Left renal cortex interstitium (tissue), 4 donors: ENCODE measurements at places on chromosomes 16 and 17.

- no peak for DNase-seq
These were observed 9.1 kb upstream of the MPO start for GRCh38 chr17:58289869-58290268.

DNA sequence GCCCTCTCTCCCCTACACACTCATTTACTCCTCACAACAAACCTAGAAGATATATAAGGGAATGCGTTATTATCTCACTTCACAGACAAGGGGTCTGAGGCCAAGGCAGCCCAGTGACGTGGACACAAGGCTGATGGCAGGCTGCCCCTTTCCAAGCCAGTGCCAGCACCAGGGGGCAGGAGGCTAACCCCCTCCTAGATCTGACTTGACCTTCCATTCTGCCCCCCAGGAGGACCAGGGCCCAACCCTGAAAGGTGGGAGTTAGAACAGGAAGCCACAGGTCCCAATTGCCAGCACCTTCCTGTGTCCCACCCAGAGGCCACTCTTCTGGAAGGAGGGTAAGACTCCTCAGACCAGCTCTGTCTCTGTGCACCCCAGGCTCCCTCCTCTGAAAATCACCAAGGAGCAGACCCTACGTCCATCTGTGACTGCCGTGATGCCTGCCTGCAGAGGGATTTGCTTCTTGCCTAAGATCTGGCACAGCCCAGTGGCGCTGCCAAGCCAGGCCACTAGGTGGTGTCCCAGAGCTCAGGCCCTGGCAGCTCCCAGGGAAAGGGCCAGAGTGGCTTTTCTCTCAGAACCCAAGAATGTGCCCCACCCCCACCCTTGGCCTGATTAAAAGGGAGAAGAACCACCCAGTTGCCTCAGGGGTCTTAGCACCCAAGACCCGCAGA lies 42.4 kb upstream of the MRPS23 start:
- peak; percentile 68 for DNase-seq

DNA sequence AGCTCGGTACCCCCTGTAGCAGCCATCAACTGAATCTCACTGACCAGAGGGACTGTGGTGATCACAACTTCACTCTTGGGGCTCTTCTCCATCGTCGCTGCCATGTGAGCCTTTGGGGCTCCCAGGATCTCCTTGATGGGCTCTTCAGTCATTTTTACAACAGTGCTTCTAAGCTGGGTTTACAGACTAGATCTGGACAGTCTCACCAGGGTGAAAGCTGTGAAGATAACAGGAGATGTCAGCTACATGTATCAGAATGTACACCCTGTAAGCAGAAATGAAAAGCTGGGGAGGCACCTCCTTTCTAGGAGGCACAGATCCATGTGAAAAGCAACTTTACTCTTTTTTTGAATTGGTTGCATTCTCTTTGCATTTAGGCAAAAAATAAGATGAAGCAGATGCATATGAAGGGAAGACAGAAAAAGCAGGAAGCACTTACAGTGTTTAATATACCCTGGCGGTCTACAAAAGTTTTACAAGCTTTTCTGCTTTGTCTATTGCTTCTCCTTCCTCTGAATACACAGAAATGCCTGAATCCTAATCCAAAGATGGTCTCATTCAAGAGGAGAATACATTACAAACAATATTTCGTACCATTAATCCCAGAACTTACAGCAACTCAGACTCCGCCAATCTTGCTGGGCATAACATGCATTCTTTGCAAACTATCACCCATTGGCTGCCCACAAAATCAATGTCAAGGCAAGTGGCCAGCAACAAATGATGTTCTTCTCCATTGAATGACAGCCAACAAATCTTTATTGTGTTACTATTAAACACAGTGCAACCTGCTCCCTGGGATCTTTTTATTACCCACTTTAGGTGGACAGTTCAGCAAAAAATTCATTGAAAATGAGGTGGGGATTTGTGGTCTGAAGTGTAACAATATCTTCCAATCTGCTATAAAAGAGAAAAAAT lies 1.5 kb downstream of the TMEM100 start:
- DNase-seq: no peak

- DNase-seq: no peak
These were observed 16.6 kb downstream of the LDHD start for GRCh38 chr16:75099738-75100602.

DNA sequence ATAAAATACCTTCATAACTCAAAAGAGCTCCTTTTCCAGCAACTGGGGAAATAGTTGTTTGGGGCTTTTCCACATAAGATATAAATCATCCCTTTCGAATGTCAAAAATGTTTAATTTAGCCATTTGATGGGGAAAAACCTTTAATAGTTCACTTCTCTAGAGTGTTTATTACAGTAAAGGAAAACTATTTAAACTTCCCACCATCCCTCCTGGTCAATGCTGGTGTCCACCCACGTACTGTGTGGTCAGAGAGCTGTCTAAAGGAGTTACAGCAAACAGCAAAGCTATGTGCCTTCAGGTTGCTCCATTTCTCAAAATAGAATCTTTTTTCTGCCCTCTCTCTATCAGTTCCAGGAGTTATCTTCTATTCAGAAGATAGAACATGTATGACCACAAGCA lies 33.5 kb downstream of the KANSL1 start:
- no peak for DNase-seq

DNA sequence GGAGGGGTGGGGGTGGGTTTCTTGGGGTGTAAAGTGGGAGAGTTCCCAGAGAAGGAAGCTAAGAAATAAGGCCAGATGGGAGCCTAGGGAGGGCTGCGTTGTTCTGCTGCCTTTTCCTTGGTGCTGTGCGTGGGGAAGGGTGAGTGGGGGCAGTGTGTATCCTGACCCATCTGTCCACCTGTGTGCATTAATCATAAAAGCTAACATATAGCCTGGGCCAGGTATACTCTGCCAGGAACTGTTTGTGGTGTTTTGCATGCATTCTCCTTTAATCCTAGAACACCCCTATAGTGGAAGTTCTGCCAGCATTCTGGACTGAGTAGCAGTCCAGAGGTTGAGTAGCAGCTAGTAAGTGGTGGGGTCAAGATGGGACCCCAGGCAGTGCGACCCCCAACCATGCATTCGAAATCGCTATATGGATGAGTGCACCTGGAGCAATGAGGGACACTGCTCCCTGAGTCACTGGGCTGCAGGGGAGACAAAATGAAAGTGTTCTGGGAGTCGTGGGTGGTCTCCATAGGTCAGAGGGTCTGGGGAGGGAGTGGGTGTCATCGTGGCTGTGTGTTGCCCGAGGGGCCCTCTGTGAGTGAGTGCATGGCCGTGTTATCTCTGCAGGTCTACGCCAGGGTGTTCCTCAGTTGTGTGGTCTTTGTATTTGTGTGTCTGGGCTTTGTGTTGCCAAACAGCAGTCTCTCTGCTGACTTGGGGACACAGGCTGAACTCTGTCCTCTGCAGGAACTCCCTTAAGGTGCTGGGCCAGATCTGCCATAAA lies 1.3 kb downstream of the ERBB2 start:
- no peak for DNase-seq

DNA sequence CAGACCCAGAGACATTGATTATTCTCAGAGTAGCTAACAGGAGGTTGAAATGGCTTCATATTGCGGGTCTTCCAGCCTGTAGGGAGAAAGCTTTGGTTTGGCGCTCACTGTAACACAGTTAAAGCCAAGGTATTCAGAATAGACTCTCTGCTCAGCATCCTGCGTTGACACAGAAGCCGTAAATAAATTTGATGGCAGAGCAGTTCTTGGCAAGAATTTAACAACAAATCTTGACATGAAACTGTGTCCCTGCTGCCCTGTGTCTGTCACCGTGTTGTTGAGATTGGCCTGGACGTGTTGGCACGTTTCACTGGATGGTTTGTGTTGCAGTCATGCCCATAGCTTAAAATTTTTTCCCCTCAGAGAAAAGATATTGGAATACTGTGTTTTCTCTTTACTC lies 359.6 kb downstream of the SNX29 start:
- no peak for DNase-seq

- no peak for DNase-seq
These were observed 53.7 kb downstream of the RPH3AL start for GRCh38 chr17:298791-299450.

GRCh38 chr16:50011707-50012106 lies 13.3 kb upstream of the CNEP1R1 start:
- no peak for DNase-seq

- peak; percentile 94 for DNase-seq
These were observed 5.7 kb downstream of the DLG4 start for GRCh38 chr17:7213895-7214299.

GRCh38 chr16:54806378-54806777 lies 124.3 kb upstream of the IRX5 start:
- no peak for DNase-seq

GRCh38 chr17:45702666-45703266 lies 81.4 kb upstream of the CRHR1 start:
- peak; percentile 50 for DNase-seq

DNA sequence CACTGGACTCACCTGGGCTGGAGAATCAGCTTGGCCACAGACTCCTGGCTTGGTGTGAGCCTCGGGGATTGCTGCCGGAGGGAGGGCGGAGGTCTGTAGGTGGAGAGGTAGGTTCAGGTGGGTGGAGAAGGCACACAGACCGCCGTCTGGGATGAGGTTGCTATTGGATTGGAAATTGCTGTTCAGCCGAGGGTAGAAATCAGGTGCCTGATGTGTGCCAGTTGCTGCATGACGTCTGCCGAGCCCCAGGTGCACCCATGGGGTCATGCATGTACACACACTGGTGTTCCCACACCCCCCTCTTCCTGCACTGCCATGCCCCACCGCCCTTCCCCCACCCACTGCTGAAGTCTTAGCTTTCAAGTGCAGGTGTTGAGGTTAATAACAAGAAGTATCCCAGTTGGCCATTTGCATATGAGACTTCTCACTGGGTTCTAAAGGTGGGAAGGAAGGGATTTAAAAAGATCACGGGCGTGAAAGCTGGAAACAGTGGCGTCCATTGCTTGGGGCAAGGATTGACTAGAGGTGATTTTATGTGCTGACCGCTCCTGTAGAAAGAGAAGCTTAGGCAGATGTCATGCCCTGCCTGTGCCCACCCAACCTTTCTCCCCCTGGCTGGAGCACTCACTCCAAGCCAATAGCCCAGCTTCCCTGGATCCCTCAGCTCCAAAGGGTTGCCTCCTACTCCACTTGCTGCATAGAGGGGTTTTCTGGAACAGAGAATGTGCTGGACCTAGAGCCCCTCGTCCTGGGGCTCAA lies 193.6 kb downstream of the CCDC182 start:
- DNase-seq: no peak

- no peak for DNase-seq
These were observed 199.0 kb downstream of the MSI2 start for GRCh38 chr17:57455063-57455914.

GRCh38 chr17:1244606-1245012 lies 25.6 kb upstream of the BHLHA9 start:
- no peak for DNase-seq

- DNase-seq: no peak
These were observed 6.0 kb downstream of the TIMM22 start for GRCh38 chr17:1002771-1003555.

GRCh38 chr16:87216841-87217275 lies 100.3 kb downstream of the C16orf95 start:
- no peak for DNase-seq

DNA sequence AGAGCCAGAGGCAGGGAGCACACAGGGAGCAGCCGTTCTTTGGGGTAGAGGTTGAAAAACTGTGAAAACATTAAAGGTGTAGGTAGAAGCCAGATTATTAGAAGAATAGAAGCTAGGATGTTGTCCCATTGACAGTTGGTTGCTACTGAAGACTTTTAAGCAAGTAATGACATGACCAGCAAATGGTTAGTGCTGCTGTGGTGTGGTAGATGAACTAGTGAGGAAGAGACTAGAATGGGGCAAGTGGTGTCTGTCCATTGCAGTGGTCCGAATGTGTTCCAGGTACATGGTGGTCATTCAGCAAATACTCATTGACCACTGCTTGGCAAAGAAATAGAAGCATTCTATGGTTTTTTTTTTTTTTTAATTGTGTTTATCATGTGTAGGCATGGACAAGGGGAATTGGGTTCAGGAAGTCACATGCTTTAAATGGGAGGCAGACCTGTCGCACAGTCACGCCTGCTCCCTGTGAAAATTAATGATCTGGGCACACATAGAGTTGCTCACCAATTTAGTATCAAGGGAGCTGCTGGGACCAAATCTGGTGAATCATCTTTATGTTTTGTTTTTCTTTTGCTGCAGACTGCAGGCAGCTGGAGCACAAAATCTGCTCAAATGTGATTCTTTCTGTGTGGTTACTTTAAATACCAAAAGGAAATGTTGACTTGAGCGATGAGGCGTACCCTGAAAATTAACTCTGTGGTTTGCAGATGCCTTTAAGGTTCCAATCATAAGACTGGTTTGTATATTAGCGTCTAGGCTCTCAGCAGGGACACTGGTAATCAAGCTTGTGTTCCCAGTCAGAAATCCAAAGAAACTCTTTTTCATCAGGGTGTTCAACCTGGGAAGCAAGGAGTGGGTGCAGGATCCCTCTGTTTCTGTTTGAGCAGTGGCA lies 30.7 kb downstream of the YPEL2 start:
- DNase-seq: no peak

GRCh38 chr16:73858326-73858725 lies 438.3 kb upstream of the PSMD7 start:
- no peak for DNase-seq

- DNase-seq: no peak
These were observed 268.3 kb downstream of the ABCC12 start for GRCh38 chr16:47887496-47887895.

- DNase-seq: no peak
These were observed 97.1 kb downstream of the DNAH3 start for GRCh38 chr16:21053590-21053989.

- peak; percentile 41 for DNase-seq
These were observed 6.3 kb downstream of the ESRP2 start for GRCh38 chr16:68229431-68230175.

- DNase-seq: no peak
These were observed 11.7 kb upstream of the SREBF1 start for GRCh38 chr17:17848311-17849082.

- DNase-seq: no peak
These were observed 4.0 kb downstream of the SLC16A13 start for GRCh38 chr17:7039832-7040231.

DNA sequence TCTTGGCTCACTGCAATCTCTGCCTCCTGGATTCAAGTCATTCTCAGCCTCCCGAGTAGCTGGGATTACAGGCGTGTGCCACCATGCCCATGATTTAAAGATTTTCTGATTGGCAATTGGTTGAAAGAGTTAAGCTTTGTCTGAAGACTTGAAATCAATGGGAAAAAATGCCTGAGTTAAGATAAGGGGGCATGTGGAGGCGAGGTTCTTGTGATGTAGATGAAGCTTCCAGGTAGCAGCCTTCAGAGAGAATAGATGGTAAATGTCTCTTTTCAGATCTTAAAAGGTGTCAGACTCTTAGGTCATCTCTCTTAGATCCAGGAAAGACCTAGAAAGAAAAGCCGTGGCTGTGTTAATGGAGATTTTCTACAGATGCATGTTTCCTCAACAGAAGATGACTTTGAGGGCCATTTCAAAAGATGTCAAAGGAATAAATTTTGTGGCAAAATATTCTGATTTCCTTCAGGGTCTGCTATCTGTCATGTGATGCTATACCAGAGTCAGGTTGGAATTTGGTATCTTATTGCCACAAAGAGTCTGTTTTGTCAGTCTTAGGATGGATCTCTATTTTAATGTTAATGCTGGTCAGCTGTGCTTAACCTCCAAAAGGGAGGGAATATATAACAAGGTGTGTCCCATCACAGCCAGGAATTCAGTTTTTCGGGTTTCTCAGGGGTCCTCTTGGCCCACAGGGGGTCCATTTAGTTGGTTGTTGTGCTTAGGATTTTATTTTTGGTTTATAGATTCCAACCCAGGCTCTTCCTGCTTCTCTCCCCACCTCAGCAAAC lies 58.3 kb upstream of the AKTIP start:
- DNase-seq: no peak

- DNase-seq: no peak
These were observed 6.8 kb downstream of the CACNG4 start for GRCh38 chr17:66971264-66971663.

- DNase-seq: peak; percentile 37
These were observed 43.7 kb downstream of the IRX5 start for GRCh38 chr16:54974367-54974766.

GRCh38 chr17:63826468-63827001 lies 696 bp upstream of the PSMC5 start:
- no peak for DNase-seq
